ENCODE measurements at places on chromosomes 5 and 9. TPM values are rescaled to one million over a fixed set of nuclear protein-coding genes. Genes with fewer than 3 reads are reported as not detected.

The SH3RF2 gene
- total RNA-seq = 172 TPM

The DAB2 gene
- 143 TPM for total RNA-seq

The TNIP1 gene
- total RNA-seq = 63.9 TPM

The DBH gene
- total RNA-seq = not detected

The OR1L1 gene
- total RNA-seq = not detected

Data from transverse colon (tissue), 4 donors.